ENCODE measurements at places on chromosomes 11 and 22.
A peak's percentile ranks its signal among the peaks of the same experiment; 100 is the strongest.

DNA sequence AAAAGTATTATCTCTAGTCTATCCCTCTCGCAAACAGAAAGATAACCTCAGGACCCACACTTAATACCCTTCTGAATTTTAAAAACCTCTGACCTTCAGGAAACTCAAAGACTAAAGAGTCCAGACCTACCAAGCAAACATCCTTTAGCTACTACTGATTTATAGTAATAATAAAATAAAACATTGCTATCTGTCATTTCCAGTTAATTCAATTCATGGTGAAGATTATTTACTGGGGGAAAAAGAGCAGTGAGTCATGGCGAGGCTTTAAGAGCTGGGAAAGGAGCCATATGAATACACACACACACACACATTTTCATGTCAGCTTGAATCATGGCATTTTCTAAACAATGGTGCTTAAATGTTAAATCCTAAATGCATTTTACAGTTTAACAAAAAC, 87.1 kb downstream of the FAM76B start:
- DNase-seq = peak; percentile 53

DNA sequence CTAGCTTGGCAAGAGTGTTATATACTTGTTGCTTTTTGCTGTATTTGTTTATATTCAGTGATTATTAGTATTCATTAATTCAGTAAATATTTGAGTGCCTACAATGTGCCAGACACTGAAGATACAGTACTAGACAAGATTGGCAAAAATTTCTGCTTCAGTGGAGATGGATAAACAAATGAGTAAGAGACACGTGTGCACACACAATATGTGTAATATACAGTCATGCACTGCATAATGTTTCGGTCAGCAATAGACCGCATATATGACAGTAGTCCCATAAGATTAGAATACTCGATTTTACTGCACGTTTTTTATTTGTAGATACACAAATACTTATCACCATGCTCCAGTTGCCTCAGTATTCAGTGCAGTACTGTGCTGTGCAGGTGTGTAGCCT, 104.9 kb upstream of the GAL start:
- DNase-seq = no peak

DNA sequence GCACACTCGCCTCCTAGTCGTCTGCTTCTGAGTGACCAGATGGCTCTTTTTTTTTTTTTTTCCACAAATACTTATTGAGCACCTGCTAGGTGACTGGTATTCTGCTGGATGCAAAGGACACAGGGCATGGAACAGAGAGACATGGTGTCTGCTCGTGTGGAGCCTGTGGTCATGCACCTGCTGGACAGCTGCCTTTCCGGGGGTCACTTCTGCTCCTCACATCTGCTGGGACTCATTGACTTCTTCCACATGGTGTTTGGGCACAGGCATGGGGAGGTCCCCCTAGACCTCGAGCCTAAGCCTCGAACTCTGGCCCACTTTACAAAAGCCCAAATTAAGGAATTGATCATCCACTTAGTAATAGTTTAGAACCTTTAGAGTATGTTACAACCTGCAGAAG, 39.5 kb upstream of the EMID1 start:
- DNase-seq = no peak

- no peak for DNase-seq
Observed at GRCh38 chr11:44615913-44616791, 50.7 kb downstream of the CD82 start.

DNA sequence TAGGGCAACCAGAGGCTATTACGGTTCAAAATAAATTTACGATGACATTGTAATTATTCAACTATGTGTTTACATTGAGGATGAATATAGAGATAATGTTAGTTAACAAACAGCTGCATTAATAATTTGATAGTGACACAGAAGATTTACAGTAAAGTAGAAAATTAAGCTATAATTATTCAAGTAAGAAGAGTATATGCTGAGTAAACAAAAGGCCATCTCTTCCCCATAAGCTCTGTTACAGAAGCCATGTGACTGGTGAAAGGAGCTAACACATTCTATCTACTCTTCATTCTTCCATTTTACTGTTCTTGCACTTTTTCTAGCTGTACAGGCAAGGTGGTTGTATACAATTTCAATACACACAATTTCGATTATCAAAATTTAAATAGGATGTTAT, 54.2 kb downstream of the IMMP1L start:
- no peak for DNase-seq

Measured in MG63 (cell line).